Naive thymus-derived CD4-positive, alpha-beta T cell (primary cell): ENCODE measurements at places on chromosomes 2 and 18.
A peak's percentile ranks its signal among the peaks of the same experiment; 100 is the strongest.

DNA sequence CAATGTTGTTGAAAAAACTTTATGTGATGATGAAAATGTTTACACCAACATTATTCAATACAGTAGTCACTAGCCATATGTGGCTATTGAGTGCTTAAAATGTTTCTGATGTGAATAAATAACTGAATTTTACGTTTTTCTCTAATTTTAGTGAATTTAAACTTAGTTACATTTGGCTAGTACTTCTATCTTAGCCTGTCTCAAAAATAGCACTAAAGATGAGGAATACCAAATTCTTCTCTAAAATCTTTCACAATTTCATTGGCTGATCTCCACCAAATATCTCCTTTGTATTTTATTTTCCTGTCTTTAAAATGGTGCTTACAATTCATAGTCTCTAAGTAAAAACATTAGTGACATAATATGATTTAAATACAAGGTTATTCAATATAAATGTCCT lies 83.7 kb upstream of the RND3 start:
- DNase-seq = no peak

DNA sequence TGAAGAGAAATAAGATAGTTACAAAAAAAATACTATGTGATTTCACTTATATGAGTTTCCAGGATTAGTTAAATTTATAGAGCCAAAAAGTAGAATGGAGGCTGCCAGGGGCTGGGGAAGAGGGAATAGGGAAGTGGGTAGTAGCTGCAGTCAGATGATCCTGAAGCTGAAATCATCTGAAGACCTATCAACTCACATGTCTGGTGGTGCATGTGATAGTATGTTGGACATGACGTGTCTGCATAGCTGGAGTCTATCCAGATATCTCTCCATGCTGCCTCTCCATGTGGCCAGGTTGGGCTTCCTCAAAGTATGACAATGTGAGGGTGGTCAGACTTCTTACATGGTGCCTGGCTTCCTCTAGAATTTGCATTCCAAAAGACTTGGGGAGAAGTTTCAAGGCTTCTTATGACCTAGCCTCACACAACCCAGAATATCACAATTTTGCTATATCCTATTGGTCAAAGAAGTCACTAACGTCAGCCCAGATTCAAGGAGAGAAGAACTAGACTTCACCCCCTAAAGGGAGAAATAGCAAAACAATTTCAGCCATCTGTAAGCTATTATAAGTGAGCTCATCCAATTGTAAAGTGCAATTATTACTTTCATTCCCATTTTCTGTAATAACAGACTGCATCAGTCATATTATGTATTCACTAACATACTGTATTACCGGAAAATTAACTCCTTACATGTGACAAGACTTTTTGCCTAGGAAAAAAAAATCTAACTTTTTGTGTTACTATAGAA lies 14.0 kb upstream of the ZNF396 start:
- no peak for DNase-seq

- no peak for DNase-seq
Observed at GRCh38 chr18:45517181-45517741, 98.0 kb upstream of the SLC14A2 start.

- no peak for DNase-seq
Observed at GRCh38 chr2:101179982-101180381, 28.8 kb upstream of the TBC1D8 start.

GRCh38 chr2:201414099-201415023 lies 36.9 kb downstream of the TRAK2 start:
- DNase-seq = peak; percentile 19

DNA sequence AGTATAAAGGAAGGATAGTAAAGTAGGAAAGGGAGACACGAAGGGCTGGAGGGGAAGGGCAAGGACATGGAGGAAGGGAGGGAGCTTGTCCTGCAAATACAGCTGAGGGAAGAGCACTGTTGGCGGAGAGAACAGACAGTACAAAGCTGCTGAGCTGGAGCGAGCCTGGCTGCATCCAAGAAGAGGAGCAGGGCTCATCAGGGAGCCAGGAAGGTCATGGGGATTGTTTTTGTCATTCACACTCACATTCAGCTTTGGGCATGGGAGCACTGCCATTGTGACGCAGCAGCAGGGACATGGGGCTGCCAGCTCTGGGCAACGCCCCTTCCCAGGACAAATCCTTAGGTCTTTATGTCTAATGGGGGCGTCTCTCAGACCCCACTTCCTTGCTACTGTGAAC lies 125.1 kb downstream of the COPS8 start:
- DNase-seq = no peak

GRCh38 chr2:159317392-159318088 lies 31.0 kb upstream of the WDSUB1 start:
- no peak for DNase-seq

- no peak for DNase-seq
Observed at GRCh38 chr2:191222507-191222906, 22.7 kb upstream of the MYO1B start.

- DNase-seq = no peak
Observed at GRCh38 chr2:195561116-195561921, 95.7 kb upstream of the SLC39A10 start.

DNA sequence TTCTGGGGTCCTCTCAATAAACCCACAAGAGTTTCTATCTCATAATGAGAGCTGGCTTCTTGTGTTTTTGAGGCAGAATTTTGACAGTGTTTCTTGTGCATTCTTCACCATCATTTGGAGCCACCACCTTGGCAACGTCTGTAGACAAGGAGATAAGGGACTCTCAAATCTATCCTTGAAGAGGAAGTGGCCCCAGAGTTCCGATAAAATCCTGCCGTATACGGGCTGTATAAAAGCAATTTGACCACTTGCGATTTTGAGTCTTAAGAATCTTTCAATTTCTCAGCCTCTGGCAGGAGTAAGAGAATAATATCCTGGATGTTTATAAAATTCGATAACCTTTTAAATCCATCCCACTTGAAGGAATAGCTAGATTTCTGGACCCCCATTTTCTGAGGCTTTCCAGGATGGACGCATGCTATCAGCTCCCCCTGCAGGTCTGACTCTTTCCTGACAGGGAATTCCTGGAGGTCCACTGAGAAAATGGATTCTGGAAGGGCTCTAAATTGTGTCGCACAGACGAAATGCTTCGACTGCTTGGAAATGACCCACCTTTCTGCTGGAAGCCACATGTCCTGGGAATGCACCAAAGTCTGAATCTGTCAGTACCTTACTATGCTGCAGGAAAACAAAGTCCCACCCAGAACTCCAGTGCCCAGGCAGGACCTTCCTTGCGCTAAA lies 54.1 kb downstream of the E2F6 start:
- no peak for DNase-seq

GRCh38 chr2:105803773-105804172 lies 59.1 kb downstream of the NCK2 start:
- no peak for DNase-seq

- DNase-seq = no peak
Observed at GRCh38 chr2:168518555-168519066, 62.5 kb downstream of the CERS6 start.

DNA sequence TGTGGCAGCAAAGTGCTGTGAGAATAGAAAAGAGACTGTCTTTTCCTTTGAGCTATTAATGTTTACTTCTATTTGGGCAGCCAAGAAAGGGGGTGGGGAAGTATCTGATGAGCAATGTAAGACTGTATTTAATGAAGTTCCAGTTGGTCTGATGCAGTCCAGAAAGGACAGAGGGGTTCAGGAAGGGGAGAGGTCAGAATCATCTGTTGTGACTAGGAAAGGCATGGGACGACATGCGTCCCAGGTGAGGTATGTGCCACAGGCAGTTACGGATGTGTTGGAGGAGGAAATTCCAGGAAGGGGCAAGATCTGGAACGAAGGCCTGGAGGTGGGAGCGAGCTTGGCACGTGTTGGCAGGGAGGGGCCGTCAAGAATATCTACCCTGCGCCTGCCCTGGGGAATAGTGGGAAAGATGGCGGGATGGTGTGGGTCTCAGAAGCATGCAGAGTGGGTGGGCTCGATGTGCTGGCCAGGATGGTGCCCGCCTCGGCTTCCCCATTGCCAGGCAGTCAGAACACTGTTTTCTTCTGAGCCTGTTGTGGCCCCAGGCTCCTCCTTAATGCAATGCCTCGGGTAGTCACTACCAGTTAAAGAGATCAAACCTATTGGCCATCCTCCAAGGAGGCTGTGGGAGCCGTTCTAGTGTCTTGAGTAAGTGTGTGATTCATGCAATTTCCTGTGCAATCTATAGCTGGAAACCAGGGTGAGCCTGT lies 57.8 kb upstream of the TXNDC2 start:
- DNase-seq = no peak

- no peak for DNase-seq
Observed at GRCh38 chr2:197947219-197947757, 142.9 kb downstream of the PLCL1 start.

DNA sequence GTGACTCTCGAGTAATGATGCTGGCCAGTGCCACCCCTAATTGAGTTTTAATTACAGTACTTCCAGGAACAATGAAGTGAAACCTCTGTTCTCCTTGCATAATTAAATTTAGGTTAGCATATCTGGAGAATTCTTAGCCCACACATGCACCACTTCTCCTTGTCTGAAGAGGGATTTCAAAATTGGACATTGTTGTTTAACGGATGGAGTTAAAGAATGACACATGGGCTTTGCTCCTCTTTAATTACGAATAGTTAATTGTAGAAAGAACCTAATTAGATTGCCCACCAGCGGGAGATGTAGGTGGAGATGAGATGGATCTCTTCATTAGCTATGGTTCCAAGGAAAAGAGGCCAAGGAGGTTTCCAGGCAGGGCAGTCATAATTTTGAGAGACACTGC lies 33.1 kb upstream of the EN1 start:
- no peak for DNase-seq

DNA sequence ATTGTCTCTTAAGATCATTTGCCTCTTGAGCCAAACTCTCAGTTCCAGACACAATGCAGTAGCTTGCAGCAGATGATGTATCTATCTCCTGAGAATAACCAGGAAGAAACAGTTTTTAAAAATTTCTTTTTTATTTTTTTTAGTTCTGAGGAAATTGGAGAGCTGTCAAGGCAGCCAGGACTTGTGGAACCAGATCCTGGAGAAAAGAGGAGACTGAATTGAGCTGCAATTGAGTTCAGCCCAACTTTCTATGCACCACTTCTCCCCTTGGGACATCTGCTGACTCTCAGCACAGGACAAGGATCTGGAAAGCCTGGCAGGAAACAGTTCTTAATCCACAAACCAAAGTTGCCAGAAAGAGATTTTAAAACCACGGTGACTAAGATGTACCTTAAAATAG lies 13.5 kb upstream of the CSRNP3 start:
- DNase-seq = no peak

DNA sequence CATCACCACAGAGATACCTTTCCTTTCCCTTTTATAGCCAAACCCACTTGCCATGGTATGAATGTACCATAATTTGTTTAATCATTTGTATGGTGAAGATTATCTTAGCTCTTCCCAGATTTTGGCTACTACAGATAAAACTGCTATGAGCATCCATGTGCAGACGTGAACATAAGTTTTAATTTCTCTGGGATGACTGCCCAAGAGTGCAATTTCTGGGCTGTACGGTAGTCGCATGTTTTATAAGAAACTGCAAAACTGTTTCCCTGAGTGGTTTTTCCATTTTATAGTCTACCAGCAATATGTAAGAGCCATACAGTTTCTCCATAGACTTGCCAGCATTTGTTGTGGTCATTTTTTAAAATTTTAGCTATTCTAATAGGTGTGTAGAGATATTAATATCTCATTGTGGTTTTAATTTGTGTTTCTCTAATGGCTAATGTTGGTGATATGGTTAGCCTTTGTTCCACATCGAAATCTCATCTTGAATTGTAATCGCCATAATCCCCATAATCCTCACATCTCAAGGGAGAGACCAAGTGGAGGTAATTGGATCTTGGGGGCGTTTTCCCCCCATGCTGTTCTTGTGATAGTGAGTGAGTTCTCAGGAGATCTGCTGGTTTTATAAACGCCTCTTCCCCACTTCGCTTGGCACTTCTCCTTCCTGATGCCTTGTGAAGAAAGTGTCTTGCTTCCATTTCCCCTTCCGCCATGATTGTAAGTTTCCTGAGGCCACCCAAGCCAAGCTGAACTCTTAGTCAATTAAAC lies 628.5 kb upstream of the KLHL29 start:
- DNase-seq = no peak

DNA sequence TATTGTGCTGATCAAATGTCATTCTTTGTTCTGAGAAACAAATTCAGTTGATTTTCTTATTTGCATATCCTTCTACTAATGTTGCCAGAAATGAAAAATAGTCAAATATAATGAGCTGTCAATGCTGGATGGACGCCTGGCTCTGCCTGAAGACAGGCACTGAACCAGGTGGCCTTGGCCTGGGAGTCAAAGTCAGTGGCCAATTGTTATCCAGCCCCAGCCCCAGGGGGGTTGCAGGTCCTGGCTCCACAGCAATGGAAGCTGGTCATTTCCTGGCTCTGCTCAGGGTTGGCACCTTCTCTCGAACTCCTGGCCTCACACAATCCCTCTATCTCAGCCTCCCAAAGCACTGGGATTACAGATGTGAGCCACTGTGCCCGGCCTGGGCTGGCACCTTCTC lies 176.8 kb upstream of the GLI2 start:
- DNase-seq = no peak
